Glutamatergic neuron (in vitro differentiated cells): ENCODE measurements at places on chromosomes 4 and X. TPM values are rescaled to one million over a fixed set of nuclear protein-coding genes. Genes with fewer than 3 reads are reported as not detected.

GRCh38 chr4:6188687-6189305 lies 11.6 kb downstream of the JAKMIP1 start:
- no peaks in the 10 kb centered on the region for H3K27me3 ChIP-seq
- H3K36me3 ChIP-seq, result peaks cover 15% of the 10 kb centered on the region
- H3K4me3 ChIP-seq, result no peak overlapping the region
- H3K27ac ChIP-seq, result no peak overlapping the region

DNA sequence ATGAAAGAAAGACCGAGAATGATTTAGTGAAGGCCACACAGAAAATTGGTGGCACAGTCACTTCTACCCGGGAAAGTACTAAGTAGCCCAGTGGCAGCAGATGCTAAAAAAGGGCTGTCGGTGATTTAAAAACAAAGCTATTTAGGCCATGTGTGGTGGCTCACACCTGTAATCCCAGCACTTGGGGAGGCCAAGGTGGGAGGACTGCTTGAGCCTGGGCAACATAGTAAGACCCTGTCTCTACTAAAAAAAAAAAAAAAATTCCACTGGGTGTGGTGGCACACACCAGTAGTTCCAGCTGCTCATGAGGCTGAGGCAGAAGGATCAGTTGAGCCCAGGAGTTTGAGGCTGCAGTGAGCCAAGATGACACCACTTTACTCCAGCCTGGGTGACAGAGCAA lies 144.2 kb downstream of the CBR4 start:
- H3K4me3 ChIP-seq, result no peak overlapping the region
- H3K27me3 ChIP-seq, result no peaks in the 10 kb centered on the region
- H3K36me3 ChIP-seq, result no peaks in the 10 kb centered on the region
- no peaks in the 10 kb centered on the region for H3K4me1 ChIP-seq
- H3K27ac ChIP-seq, result no peak overlapping the region
- no peak for DNase-seq

GRCh38 chr4:84931961-84932360 lies 34.5 kb downstream of the WDFY3 start:
- H3K4me1 ChIP-seq, result peaks cover 33% of the 10 kb centered on the region
- peaks cover 5% of the 10 kb centered on the region for H3K27me3 ChIP-seq
- H3K4me3 ChIP-seq, result no peak overlapping the region
- no peaks in the 10 kb centered on the region for H3K36me3 ChIP-seq
- no peak overlapping the region for H3K27ac ChIP-seq

The AIFM1 gene
- 29.1 TPM for total RNA-seq

GRCh38 chr4:87209696-87210095 lies 10.7 kb downstream of the KLHL8 start:
- no peak for DNase-seq
- H3K4me1 ChIP-seq, result no peaks in the 10 kb centered on the region
- no peak overlapping the region for H3K27ac ChIP-seq
- H3K36me3 ChIP-seq, result no peaks in the 10 kb centered on the region
- H3K4me3 ChIP-seq, result no peak overlapping the region

DNA sequence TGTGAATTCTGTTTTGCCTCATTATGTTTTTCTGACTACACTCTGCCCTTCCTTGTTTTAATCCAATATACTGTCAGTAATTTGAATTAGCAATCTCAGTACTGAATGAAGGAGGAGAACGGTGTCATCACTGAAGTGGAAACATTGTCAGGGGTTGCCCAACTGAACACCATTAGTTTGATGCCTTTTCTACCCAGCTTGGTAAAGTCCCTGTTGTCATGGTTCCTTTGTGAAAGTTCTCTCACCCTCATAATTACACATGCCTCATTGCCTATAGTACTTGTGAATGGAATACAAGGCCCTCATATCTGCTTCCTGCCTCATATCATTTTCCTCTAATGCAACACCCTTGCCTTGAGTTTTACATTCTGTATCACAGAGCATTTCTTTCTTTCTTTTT lies 76.9 kb downstream of the RRAGB start:
- no peaks in the 10 kb centered on the region for H3K27me3 ChIP-seq
- H3K4me1 ChIP-seq, result no peaks in the 10 kb centered on the region
- no peak overlapping the region for H3K4me3 ChIP-seq
- no peak for DNase-seq
- H3K36me3 ChIP-seq, result no peaks in the 10 kb centered on the region

DNA sequence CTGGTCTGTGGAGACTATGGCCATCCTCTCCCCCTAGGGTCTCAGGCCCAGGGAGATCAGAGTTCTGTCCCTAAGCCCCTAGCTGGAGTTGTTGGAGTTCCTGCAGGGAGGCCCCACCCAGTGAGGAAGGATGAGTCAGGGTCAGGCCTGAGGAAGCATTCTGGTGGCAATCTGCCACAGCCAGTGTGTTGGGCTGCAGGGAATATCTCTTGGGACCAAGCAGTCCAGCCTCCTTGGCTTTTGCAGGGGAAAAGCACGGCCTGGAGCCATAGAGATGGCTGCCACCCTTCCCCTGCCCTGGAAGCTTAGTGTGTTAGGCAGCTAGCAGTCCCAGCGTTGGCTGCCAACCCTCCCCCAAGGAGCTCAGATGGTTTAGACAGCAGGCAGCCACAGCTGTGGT lies 202.4 kb downstream of the RTL9 start:
- H3K36me3 ChIP-seq, result peaks cover 15% of the 10 kb centered on the region
- no peak overlapping the region for H3K4me3 ChIP-seq
- no peak overlapping the region for H3K27ac ChIP-seq
- no peak for DNase-seq
- no peaks in the 10 kb centered on the region for H3K4me1 ChIP-seq

The PAGE2 gene
- total RNA-seq, result not detected

GRCh38 chrX:8971116-8971515 lies 62.8 kb downstream of the FAM9B start:
- no peak for DNase-seq
- H3K27ac ChIP-seq, result no peak overlapping the region
- H3K4me1 ChIP-seq, result no peaks in the 10 kb centered on the region
- no peak overlapping the region for H3K4me3 ChIP-seq
- H3K36me3 ChIP-seq, result peaks cover 4% of the 10 kb centered on the region
- H3K27me3 ChIP-seq, result no peaks in the 10 kb centered on the region

GRCh38 chrX:68644861-68645260 lies 2.6 kb upstream of the STARD8 start:
- no peak overlapping the region for H3K4me3 ChIP-seq
- H3K27me3 ChIP-seq, result peaks cover 5% of the 10 kb centered on the region
- peaks cover 4% of the 10 kb centered on the region for H3K4me1 ChIP-seq
- H3K36me3 ChIP-seq, result no peaks in the 10 kb centered on the region

DNA sequence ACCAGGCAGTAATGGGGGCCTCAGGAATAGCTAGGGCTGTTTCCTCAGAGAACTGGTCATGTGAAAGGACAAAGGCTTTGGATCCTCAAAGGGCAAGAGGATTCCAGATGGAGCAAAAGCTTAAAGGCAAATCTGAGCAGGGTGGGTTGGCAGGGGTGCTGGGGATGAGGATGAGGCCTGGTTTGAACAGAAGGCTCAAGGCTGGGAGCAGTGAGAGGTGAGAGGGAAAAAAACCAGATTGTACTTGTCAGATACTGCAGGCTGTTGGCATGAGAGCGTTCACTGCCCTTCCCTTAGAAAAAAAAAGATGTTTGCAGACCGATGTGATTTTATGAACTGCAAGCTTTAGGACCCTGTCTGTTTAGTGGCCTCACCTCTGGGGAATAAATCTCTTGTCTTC lies 75.3 kb upstream of the PLAC1 start:
- peaks cover 7% of the 10 kb centered on the region for H3K4me1 ChIP-seq
- DNase-seq, result no peak
- no peak overlapping the region for H3K27ac ChIP-seq
- H3K36me3 ChIP-seq, result no peaks in the 10 kb centered on the region
- no peaks in the 10 kb centered on the region for H3K27me3 ChIP-seq

GRCh38 chr4:836750-837301 lies 10.9 kb upstream of the CPLX1 start:
- no peak overlapping the region for H3K4me3 ChIP-seq
- H3K36me3 ChIP-seq, result peaks cover 17% of the 10 kb centered on the region
- peaks cover 5% of the 10 kb centered on the region for H3K27me3 ChIP-seq
- peak; percentile 13 for DNase-seq
- H3K4me1 ChIP-seq, result peaks cover 8% of the 10 kb centered on the region

- no peaks in the 10 kb centered on the region for H3K36me3 ChIP-seq
- H3K27ac ChIP-seq, result no peak overlapping the region
- H3K27me3 ChIP-seq, result no peaks in the 10 kb centered on the region
- no peak for DNase-seq
Measured at GRCh38 chr4:83876047-83876446, 340.1 kb downstream of the GPAT3 start.

The IL13RA1 gene
- total RNA-seq, result 1.1 TPM

The STARD8 gene
- 1.1 TPM for total RNA-seq

The COL4A6 gene
- 0.05 TPM for total RNA-seq

DNA sequence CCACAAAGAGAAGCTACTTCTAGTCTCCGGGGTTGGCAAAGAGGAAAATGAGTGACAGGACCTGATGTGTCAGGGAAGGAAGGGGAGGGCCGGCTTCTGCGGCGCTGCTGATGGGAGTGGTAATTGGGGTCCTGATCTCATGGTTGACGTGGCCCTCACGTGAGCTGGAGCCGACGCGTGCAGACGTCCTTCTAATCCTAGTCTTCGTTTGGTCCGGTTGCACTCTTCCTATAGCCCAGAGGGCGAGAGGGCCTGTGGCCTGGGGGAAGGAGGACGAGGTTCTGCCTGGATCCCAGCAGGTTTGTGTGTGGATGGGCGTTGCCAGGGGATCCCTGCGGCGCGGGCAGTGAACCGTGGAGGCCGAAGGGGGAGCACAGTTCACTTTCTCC lies at the start of gene ARMCX1:
TSS of gene ARMCX1 (plus strand) at position 186 of the 389 bp plus-strand sequence. CDS start 2,384 bp downstream, outside the sequence.
- no peaks in the 10 kb centered on the region for H3K36me3 ChIP-seq
- peaks cover 5% of the 10 kb centered on the region for H3K4me1 ChIP-seq
- no peaks in the 10 kb centered on the region for H3K27me3 ChIP-seq
- H3K27ac ChIP-seq, result peak within 1 kb of the TSS; percentile 92
- DNase-seq, result peak; percentile 72

GRCh38 chr4:95898226-95898625 lies 58.3 kb downstream of the PDHA2 start:
- no peak overlapping the region for H3K4me3 ChIP-seq
- no peaks in the 10 kb centered on the region for H3K36me3 ChIP-seq
- no peak overlapping the region for H3K27ac ChIP-seq
- no peak for DNase-seq
